ENCODE measurements at places on chromosomes 3 and 15.

- DNase-seq = no peak
Measured at GRCh38 chr3:73176941-73177340, 115.5 kb downstream of the EBLN2 start.

- no peak for DNase-seq
Measured at GRCh38 chr3:186315581-186316354, 46.3 kb downstream of the DGKG start.

DNA sequence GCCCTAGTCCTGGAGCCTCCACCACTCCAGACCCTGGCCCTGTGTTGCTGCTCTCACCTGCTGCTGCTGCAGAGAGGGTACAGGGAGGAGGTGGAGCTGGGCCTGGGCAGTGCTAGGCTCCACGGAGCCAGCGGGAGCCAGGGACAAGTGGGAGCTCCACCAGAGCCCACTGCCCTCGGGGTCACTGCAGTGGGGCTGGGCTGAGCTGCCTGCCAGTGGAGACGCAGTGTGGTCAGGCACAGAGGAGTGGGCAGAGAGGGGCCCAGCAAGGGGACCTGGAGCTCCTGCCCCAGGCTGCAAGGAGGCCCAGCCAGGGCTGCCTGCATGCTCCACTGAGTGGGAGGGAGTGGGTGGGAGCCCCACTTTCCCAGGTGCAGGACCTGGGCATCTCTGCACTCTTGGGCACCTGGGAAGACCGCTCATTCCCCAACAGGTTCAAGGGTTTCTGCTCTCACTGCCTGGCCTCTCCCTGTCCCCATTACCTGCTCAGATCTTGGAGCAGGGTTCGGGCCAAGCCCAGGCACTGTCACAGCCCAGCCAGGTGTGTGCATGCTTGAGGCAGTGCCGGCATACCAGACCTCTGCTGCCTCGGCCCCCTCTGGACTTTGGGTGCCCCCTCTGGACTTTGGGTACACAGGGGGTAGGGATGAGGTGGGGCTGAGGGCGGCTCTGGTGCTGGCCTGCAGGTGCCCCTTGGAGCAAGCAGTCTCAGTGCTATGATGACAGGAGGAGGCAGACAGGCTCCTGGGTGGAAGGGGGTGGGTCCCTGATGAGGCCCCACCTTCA is 308.0 kb downstream of the DOCK3 start:
- no peak for DNase-seq

GRCh38 chr3:149122721-149123578 is 6.5 kb upstream of the HPS3 start:
- no peak for DNase-seq

- no peak for DNase-seq
Measured at GRCh38 chr3:65706776-65707568, 331.7 kb downstream of the MAGI1 start.

- DNase-seq = no peak
Measured at GRCh38 chr3:100088735-100089368, 25.4 kb downstream of the FILIP1L start.

- no peak for DNase-seq
Measured at GRCh38 chr15:97994236-97994635, 33.7 kb downstream of the ARRDC4 start.

GRCh38 chr3:138912237-138912636 is 34.7 kb downstream of the FOXL2 start:
- no peak for DNase-seq

GRCh38 chr3:116394365-116394764 is 50.9 kb downstream of the LSAMP start:
- DNase-seq = no peak

- no peak for DNase-seq
Measured at GRCh38 chr15:45094358-45094730, 19.6 kb downstream of the DUOX2 start.

GRCh38 chr3:118239253-118239652 is 795.4 kb downstream of the IGSF11 start:
- DNase-seq = no peak

Measured in activated CD8-positive, alpha-beta memory T cell treated with anti-CD3 and anti-CD28 coated beads for 4 hours (primary cell).